Stimulated activated CD8-positive, alpha-beta memory T cell treated with anti-CD3 and anti-CD28 coated beads, Interleukin-4, amount 100 ng/mL, for 4 hours (primary cell): ENCODE measurements at places on chromosomes 2 and 18.

DNA sequence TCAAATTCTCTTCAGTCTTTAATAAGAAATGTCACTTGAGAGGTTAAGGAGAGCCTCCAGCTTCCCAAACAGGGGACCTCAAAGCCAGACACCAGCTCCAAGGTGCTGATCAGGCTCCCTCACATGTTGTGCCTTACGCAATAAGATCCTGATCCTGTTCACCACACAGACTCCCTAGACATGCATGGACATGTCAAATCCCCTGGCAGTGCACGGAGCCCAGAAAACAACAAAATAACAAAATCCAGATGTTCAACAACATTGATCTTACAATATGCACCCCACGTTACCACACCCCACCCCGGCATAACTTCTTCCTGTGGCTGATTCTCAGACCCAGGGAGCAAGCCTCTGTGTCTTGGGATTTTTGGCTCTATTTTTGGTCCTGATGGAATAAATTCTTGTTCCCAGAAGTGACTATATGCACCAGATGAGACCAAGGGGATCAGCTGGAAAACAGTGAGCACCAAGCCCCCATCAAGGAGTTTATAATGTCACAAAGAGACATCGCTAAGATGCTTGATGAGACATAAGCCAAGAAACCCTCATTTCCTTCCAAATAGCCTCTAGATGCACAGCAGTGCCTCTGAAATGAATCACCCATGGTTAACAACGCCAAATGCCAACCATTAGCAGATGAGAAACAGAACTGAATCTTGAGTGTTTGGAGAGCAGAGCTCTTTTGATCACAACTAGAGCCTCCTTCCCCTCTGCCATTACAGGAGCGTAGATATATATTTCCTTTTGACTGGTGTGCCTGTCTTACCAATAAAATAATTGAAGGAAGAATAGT lies 198.2 kb downstream of the PRKCE start:
- no peak for DNase-seq

- no peak for DNase-seq
Observed at GRCh38 chr2:209790066-209790728, 18.6 kb downstream of the UNC80 start.

GRCh38 chr2:71860381-71860926 lies 287.2 kb downstream of the CYP26B1 start:
- DNase-seq = no peak

DNA sequence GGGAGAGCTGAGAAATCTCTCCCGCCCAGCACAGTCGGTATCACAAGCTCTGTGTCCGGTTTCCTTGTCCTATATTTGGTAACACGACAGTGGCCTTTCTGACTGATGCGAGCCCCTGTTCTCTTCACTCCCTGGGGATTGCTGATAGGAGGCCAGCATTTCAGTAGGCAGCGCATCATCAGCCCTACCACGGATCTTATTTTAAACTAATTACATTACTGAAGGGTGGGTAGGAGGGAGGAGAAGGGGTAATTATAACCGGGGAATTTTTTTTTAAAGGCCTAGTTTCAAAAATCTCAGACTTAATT lies 125.6 kb upstream of the LGALSL start:
- DNase-seq = no peak

- no peak for DNase-seq
Observed at GRCh38 chr18:29123706-29124530, 947.0 kb upstream of the CDH2 start.

DNA sequence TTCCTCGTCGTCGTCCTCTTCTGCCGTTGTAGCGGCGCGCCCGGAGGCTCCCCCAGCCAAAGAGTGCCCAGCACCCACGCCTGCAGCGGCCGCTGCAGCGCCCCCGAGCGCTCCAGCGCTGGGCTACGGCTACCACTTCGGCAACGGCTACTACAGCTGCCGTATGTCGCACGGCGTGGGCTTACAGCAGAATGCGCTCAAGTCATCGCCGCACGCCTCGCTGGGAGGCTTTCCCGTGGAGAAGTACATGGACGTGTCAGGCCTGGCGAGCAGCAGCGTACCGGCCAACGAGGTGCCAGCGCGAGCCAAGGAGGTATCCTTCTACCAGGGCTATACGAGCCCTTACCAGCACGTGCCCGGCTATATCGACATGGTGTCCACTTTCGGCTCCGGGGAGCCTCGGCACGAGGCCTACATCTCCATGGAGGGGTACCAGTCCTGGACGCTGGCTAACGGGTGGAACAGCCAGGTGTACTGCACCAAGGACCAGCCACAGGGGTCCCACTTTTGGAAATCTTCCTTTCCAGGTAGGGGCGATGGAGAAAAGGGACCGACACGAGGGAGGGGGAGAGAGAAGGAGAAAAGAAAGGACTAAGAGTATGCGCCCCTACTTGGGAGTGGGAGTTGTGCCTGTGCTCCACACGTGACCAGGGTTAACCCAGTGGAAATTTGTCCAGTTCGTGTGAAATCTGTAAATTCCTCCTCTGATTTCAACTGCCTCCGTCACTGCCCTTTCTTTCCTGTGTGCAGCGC lies 800 bp downstream of the HOXD13 start:
- DNase-seq = no peak

GRCh38 chr2:156065912-156066311 lies 266.6 kb downstream of the NR4A2 start:
- DNase-seq = no peak

DNA sequence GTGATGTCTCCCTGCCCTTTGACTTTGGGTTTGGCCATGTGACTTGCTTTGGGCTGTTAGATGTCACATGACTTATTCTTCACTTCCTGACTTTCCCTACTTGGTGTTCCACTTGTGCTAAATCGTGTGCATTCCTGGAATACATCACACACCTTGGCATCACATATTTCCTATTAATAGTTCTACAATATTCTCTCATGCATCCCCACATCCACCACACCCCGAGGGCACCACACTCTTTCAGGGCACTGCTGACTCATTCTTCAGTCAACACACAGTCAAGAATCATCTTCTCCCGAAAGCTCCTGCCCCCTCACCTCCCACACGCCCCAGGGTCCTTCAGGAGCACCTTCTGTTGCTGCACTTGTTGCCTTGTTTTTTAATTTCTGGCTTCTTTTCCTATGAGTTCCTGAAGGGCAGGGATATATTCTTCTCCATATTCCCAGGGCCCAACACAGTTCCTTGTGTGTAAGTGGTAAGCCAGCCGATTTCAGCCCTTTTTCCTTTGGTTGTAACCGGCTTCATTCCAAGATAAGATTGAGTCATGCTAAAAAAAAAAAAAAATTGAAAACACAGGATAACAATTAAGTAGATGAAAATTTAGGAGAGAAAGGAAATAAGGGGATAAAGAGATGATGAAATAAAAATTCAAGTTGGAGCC lies 341.4 kb downstream of the SLC4A3 start:
- DNase-seq = no peak

DNA sequence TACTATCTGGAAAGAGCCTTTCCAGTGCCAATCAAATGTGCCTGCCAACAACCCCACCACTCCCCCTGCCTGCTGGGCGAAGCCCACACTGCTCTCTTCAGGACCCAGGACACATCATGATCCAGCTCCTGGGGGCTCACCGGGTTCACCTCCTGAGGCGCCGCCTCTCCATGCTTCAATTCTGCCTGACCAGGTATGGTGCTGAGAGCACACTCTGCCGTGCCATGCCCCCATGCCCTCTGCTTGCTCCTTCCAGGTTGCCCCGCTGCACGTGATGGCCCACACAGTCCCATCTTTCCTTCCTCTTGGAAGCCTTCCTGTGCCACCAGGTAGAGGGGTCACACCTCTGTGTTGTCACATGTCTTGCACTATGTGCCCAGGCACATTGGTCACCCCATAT lies 47.5 kb downstream of the ASB18 start:
- DNase-seq = no peak

GRCh38 chr18:74233933-74234325 lies 57.8 kb downstream of the CYB5A start:
- DNase-seq = no peak

- no peak for DNase-seq
Observed at GRCh38 chr2:210086292-210086691, 83.9 kb downstream of the RPE start.

DNA sequence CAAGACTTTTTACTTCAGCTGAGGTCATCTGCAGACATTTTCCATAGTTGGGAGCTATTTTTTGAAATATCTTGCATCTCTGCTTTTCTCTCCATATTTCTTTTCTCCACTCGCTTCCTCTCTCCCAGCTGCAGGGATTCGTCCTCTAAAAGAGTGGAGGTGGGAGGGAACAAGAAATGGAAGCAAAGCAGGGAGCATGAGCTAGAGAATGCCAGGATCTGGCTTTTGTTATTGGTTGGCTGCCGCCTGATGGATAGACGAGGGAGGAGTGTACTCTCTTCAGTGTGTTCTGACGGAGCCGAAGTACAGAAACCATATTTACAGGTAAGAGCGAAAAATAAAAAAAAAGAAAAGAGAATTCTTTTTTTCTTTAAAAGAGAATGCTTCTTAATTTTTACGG lies at the start of gene CSRNP3:
Gene CSRNP3, plus strand, starts transcription at position 282 of the 400 bp plus-strand sequence. CDS start 125,368 bp downstream, outside the sequence.
- DNase-seq = no peak

DNA sequence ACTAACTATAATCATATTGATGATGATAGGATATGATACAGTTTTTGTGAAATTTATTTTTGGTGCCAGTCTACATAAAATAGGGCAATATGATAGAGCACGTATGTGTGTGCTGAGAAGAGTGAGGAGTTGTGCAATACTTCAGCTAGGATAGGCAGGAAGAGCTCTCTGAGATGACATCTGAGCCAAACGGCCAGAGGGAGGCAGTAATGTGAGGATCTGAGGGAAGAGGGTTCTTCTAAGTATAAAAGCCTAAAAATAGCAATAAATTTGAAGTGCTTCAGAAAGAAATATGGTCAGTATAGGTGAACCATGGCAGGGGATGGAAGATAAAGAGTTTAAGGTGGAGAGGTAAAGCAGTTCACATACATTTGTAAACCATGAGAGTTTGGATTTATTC lies 102.5 kb downstream of the OLA1 start:
- DNase-seq = no peak

DNA sequence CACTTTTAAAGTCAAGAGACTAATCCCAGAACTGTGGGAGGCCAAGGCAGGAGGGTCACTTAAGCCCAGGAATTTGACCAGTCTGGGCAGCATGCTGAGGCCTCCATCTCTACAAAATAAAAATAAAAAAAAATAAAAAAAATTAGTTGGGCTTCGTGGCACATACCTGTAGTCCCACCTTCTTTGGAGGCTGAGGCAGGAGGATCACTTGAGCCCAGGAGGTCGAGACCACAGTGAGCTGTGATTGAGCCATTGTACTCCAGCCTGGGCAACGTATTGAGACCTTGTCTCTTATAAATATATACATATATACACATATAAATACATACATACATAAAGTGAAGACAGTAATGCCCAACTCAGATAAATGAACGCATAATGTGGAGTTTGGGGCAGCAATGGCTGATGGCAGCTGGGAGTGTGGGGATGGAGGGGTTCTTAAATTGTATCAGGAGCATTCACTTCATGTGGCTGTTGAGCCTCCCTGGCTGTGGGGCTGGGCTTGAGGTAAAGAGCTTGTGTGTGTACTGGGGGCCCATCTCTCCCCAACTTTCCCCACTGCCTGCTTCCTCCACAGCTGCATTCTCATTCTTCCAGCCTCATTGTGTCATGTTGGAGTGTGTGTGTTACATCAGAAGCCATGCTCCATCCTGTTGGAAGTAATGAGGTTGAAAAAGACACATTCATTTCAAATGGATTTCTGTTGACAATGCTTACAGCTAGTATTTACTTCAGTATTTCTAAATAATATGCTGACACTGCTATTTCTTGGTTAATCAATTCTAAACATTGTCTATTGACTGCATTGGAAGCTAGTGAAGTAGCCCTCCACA lies 96.5 kb upstream of the HS6ST1 start:
- no peak for DNase-seq

DNA sequence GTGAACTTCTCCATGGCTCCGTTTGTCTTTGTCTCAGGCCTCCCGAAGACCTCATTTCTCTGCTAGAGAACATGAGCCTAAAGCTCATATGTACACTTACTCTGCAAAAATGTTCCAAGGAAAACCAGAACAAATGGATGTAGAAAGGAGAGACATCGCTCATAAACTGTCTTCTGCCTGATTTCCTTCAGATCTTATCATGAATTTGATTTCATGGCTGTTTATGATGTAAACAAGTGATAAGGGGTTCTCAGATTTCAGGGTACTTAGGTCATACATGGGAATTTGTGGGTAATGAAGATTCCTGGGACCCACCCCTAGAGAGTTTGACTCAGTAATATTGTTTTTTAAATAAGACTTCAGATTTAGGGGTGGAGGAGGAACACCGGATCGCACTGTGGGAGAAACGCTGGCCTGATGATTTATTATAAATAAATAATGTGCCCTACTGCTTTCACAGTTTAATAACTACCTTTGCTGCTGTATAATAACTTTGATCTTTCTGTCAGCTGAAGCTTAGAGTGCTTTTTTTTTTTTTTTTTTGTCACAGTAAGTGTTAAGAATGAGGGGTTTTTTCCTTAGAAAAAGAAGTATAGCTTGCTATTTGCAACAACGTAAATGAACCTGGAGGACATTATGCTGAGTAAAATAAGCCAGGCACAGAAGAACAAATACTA lies 14.9 kb downstream of the AOX1 start:
- DNase-seq = no peak

DNA sequence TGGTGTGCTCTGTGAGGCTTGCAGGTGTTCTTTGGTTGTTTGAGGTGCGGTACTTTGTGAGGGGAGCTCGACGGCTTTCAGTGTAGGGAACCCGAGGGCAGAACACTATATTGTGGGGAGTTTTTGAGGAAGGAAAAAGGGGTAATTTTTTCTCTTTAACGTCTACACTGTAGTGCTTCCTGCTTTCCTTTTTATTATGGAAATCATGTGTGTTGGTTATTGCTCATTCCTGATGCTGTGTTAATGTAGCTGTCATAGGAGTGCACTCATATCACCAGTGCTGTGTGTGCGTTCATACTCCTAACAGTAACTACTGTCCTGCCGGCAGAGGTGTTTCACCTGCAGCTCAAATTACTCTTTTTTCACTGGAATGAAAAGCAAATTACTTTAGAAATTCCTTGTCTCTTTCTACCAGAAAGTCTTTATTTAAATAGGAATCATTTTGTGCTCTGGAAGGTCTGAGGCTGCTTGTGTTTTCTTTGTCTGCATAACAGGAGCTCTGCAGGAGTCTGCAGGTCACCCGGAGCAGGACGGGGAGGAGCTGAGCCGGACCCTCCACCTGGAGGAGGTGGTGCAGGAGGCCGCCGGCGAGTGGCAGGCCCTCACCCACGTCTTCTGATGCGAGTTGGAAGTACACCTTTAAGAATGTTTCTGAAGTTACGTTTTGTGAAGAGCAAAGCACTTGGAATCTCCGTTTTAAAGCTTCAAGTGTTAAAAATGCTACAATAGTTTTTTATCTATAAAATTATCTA lies 145.5 kb downstream of the ZNF236 start:
- DNase-seq = no peak

DNA sequence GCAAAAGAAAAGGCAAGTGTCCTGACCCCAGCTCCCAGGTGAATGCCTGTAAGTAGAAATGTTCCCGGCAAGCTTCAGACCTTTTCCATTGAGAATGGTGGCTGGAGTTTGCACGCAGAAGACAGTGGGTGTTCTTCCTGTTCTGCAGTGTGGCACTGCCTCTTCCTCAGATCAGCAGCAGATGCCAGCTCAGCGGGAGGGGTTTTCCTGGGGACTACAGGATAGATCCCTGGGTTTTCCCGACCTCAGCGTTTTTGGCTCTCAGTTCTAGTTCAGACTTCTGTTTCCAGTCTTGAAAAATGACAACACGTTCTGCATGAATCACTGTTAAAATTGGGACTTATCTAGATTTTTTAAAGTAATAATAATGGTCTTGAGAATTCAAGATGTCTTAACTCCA lies 39.2 kb downstream of the GRHL1 start:
- DNase-seq = no peak

- no peak for DNase-seq
Observed at GRCh38 chr2:206075113-206075512, 10.9 kb downstream of the INO80D start.

- DNase-seq = no peak
Observed at GRCh38 chr18:36499938-36500337, 202.4 kb downstream of the FHOD3 start.
